ELF-1 (cell line): ENCODE measurements at places on chromosomes 7 and 10.
A peak's percentile ranks its signal among the peaks of the same experiment; 100 is the strongest.

- DNase-seq, result no peak
Measured at GRCh38 chr10:110962443-110962842, 43.0 kb downstream of the SHOC2 start.

DNA sequence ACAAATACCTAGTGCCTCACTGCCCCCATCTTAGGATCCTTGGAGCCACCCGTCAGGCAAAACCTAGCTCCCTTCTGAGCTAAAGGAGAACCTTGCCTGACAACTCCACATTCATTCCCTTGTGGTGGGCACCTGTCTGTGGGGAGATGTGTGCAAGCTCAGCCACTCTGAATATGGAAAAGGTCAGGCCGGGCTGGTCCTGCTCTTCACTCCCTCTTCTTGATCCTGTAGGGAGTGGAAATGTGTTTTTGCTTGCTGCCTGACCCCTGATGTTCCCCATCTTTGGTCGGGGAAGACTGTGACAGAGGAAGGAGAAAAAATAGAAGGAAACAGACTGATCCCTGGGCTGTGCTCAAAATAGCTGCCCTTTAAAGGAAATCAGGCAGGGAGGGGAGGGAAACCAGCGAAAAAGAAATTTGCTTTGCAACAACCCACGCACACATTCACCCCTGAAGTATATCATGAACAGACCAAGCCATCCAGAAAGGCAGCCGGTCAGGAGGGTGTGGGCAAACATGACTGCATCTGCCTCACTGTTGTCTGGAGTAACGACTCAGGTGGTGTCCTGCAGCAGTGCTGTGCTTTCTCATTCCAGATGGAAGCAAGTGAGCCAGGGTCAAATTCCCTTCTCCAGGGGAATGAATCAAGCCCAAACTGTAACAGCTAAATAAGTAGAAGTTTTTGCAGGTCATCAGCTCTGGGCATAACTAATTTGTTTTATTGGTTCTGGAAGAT lies 74.0 kb downstream of the SCRN1 start:
- DNase-seq, result no peak

- DNase-seq, result no peak
Measured at GRCh38 chr7:131400681-131401176, 73.1 kb downstream of the MKLN1 start.

DNA sequence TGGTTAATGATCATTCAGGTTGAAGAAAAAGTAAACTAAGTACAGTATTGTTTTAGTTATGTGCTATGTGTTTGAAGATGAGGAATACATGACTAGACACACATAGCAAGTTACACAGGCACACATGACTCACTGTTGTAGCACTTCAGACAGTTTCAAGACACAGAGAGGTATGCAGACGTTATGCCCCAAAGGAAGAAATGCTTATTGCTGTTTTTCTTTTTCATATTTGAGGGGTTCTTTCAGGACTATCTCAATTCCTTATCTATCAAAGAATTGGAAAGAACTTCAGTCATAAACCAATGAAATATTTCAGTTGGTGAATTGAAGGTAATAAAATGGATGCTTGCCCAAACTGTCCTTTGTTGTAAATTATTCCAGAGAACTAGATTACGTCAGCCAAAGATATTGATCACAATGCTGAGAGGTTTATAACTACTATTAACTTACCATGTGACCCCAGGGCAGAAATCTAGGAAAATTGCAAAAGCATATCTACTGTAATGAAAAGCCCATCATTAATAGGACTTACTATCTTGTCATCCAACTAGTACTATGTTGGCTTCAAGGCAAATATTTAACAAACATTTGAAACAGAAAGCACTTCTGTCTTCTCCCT lies 61.2 kb upstream of the CAPZA2 start:
- no peak for DNase-seq

GRCh38 chr10:46282842-46283574 lies 3.8 kb upstream of the ANTXRL start:
- DNase-seq, result peak; percentile 69

DNA sequence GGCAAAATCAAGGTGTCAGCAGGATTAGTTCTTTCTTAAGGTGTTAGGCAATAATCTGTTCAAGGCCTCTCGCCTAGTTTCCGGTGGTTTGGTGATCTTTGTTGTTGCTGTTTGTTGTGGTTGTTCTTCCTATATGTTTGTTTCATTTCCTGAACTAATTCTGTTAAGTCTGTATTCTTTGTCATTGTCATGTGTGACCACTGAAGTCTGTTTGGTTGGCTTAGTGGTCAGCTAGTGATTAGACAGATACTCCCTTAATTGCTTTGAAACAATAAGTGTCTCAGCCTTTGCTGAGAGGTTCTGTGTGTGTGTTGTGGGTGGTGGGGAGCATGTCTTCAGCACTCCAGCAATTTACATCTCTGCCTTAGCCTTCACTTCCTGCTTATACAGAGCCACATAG lies 46.0 kb downstream of the ABCC2 start:
- DNase-seq, result no peak

GRCh38 chr7:15219758-15220157 lies 317.2 kb upstream of the DGKB start:
- DNase-seq, result no peak

DNA sequence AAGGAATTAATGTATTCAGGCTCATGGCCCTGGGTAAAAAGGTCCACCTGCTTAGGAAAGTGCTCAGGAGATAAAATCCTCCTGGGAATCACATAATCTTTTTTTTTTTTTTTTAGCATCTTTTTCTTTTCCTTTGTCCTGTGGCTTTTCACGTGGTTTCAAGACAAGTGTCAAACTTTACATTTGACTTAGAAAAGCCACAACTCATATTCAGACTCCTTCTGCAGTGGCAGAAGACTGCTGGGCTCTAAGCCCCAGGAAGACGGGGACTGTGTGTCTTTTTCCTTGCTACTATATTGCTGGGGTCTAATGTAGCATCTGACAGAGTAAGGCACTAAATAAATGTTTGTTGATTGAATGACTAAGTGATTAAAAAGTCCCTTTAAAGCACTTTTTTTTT lies 127.5 kb upstream of the ANKRD1 start:
- DNase-seq, result no peak

- DNase-seq, result no peak
Measured at GRCh38 chr7:68334636-68335272, 1263.5 kb upstream of the AUTS2 start.

- peak; percentile 90 for DNase-seq
Measured at GRCh38 chr7:35446091-35446490, 192.2 kb upstream of the TBX20 start.

DNA sequence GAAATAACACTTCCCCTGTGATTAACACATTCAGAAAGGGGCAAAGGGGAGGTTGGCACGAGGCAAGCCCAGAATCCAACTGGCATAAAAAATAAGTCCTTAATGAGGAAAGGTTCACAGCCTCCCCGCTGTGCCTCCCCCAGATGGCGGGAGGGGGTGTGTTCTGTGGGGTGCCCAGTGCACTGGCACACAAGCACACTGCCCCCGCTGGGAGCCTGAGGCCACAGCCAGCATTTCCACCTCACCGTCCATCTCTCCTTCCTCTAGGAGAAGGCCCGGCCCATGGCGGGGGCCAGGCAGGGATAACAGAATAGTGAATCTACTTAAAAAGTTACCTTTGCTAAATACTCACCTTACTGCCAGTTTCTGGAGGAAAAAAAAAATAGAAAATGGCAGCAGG lies 43.2 kb downstream of the PRKAG2 start:
- DNase-seq, result no peak

GRCh38 chr7:135355377-135356048 lies 121.9 kb downstream of the STRA8 start:
- no peak for DNase-seq

GRCh38 chr7:38902449-38902848 lies 6.5 kb downstream of the VPS41 start:
- DNase-seq, result no peak

DNA sequence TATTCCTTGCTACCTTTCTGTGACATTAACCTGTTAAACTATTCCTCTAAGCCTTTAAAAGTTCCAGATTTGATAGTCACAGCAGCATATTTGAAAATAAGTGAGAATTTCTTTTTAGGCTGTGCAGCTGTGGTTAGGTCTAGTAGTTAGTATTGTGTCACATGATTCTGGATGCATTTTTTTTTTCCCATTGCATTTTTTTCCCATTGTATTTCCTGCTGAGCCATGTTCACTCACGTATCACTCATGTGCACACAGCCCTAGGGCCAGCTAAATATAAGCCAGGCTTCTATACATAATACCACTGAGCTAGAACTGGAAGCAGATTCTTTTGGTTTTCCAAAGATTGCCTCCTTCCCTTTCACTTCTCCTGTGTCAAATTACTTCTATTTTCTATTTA lies 37.4 kb downstream of the DNAJC9 start:
- DNase-seq, result no peak

- DNase-seq, result no peak
Measured at GRCh38 chr7:35878351-35878750, 77.5 kb downstream of the SEPTIN7 start.

GRCh38 chr7:121084748-121085336 lies 96.3 kb downstream of the CPED1 start:
- DNase-seq, result no peak

GRCh38 chr10:79406683-79407422 lies 38.6 kb downstream of the ZCCHC24 start:
- peak; percentile 56 for DNase-seq

- no peak for DNase-seq
Measured at GRCh38 chr10:64733980-64734379, 1212.8 kb downstream of the REEP3 start.

- DNase-seq, result no peak
Measured at GRCh38 chr10:38156416-38157269, 62.5 kb downstream of the ZNF37A start.

DNA sequence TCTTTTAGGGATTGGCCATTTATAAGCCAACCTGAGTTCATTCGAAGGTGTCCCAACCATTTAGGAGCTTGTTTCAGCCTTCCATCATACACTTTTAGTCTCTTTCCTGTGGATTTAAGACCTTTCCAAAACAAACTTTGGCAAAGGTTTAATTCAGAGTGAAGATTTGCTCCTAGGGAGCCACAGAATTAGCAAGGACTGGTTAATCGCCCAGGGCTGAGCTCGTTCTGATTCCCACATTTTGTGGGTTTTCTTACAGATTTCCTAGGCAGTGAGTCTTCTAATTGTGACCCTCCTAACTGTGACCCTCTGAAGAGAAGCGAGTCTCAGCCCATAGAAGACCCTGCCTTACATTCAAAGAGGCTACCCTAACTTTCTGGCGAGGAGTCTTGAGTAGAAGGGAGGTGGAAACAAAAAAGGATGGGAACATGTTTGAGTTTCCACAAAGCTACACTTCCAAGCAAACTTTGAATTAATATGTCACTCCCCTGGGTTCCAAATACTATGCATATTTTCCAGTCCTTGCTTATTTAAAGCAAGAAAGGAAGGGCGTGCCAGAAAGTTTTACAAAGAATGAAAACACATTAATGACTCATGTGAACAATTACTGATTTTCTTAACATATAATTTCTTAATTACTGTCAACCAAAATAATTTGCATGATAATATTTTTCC lies 118.3 kb downstream of the ARID5B start:
- DNase-seq, result no peak
